ENCODE measurements at places on chromosomes 6 and 20.

DNA sequence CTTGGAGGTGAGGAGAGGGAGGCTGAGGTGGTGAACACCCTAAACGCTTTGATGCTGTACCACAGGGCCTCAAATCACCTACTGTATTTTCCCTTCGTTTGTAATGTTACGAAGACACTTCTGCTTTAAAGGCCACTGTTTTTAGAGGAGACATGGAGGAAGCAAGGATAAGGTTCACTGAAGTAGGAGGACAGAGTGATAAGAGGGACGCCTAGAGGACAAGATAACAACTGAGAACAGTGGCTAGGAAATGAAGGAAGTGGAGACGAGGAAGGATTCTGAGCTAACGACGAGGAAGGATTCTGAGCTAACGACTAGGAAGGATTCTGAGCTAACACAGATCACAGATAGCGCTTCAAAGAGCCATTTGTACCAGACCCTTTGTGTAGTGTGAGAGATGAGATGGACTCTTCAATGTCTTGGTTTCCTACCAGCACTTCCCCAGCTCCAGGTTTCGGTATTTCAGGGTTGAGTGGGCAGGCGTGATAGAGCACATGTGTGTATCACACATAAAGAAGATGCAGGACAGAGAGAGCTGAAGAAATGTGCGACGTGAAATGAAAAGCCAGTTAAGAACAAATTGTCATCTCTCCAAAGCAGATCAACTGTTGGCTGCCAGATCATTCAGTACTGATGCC, 7.5 kb downstream of the SF3B5 start:
- DNase-seq, result no peak

DNA sequence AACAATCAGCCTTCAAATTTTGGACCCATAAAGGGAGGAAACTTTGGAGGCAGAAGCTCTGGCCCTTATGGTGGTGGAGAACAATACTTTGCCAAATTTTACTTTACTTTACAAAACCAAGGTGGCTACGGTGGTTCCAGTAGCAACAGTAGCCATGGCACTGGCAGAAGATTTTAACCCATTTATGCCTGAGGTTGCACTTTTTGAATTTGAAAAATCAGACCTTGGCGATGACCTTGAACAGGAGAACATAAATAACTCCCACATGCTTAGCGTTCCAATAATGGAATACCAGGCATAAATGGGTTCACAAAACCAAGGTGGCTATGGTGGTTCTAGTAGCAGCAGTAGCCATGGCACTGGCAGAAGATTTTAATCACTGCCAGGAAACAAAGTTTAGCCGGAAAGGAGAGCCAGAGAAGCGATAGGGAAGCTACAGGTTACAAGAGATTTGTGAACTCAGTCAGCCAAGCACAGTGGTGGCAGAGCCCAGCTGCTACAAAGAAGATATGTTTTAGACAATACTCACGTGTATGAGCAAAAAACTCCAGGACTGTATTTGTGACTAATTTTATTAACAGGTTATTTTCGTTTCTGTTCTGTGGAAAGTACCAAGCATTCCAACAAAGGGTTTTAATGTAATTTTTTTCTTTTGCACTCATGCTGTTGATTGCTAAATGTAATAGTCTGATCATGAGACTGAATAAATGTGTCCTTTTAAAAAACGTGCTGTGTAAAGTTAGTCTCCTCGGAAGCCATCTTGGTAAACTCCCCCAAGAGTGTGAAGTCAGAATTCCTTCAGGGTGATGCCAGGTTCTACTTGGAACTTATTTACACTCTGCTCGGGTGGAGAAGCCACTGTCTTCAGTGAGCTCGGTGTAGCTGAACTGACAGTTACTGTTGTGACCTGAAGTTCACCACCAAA, 6.7 kb downstream of the SFT2D1 start:
- no peak for DNase-seq

GRCh38 chr6:107642861-107643328, 153.0 kb downstream of the SOBP start:
- DNase-seq, result no peak

DNA sequence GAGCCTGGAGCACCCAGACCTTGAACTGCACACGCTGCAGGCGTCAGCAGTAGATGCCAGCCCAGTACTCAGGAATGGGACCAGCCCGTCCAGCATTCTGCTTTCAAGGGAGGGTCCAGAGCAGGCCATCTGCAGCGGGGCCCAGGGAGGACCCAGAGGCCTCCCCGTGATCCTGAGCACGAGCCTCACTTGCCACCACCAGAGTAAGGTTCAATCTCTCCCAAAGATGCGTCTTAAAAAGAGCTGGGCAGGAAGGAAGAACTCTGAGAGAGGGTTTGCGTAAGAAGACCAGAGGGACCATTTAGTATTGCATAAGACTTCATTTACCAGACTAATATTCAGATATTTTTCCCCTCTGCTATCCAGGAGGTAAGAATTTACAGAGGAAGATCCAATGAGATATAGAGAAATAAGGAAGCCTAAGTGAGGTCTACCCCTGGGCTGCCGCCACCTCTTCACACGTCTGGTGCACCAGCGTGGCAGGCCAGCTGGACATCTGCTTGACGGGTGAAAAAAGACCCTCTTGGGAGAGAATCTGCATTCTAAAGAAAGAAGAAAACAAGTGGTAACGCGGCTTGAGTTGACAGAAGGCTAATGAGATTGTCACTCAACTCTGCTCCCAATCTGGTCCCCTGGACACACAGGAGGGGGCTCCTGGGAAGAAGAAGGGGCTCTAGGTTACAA, 107.3 kb downstream of the PRND start:
- DNase-seq, result no peak

DNA sequence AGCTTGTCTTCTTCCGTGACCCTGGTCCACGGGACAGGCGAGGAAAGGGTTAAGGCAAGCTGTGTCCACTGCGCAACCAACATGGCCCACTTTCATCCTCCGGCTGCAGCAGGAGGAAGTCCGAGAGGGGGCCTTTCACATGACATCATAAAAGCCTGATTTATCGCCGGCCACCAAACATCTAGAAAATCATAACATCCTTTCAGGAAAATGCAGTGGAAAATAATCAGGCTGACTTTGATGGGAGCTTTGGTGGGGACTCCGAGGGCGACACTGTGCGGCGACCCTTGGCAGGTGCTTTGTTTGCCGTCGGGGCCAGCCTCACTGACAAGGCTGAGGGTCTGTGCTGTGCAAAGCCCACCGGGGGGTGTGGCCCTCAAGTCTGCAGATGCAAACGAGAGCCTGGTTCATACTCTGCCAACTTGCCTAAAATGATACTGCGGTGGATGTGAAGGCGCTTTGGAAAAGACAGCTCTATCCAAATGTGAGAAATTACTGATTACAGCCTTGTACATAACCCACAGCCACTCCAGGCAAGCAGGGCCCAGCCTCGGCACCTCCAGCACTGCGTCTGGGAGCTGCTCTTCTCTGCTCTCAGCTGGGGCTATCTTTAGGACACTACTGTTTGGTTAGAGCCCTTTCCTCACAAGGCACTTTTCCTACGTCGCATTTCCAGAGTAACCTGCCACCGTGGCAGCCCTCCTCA, 25.7 kb downstream of the FOXC1 start:
- no peak for DNase-seq

DNA sequence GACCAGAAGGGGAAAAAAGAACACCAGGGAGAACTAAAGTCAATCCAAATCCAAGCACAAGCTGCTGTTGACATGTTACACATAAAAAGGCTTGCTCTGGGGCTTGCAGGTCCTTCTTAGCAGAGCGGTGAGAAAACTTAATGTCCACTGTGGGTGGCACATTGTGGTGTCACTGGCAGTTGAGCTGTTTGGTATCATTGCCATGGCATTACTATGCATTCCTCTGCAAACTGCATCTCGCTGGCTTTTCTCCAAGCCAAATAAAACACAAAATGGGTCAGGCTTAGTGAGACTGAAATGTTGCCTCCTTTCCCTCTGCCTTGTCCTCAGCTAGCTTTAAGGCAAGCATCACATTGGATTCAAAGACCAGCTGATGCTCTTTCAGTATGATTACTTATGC, 40.9 kb downstream of the LY86 start:
- no peak for DNase-seq

DNA sequence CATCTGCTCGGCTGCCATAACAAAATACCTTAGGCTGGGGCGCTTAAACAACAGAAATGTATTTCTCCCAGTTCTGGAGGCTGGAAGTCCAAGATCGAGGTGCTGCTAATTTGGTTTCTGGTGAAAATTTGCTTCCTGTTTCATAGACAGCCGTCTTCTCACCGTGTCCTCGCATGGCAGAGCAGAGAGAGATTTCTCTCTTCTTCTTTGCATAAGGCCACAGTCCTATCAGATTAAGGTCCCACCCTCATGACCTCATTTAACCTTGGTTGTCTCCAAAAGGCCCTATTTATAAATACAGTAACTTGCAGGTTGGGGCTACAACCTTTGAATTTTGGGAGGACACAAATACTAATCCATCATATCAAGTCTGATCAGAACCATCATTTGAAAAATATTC, 544.3 kb downstream of the KIF16B start:
- no peak for DNase-seq

GRCh38 chr6:6314596-6314995, 5.9 kb downstream of the F13A1 start:
- DNase-seq, result no peak

DNA sequence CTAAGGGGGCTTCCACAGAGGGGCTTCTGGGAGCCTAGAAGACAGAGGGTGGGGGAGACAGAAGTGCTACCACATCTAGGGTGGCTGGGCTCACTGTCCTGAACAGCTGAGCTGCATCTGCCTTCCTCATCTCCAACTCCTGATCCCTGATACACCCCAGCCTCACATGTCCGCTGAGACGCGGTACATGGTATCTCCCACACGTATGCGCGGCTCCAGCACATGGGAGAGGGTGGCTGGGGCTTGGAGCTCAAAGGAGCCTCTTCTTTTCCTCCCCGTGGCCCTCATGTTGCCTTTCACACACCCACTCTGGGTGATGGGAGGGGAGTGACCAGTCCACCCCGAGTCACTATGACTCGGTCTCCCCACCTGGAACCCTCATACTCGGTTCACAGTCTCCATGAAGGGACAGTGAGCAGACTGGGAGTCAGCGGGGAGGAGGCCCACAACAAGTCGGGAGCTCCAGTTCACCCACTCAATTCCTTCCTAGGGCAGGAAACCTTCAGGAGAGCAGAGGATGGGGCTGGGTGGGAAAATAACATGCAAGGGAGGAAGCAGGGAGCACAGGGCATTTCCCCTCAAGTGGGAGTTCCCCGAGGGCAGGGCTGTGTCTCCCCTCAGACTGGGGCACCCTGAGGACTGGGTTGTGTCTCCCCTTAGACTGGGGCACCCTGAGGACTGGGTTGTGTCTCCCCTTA, 61.7 kb downstream of the MRPL14 start:
- DNase-seq, result no peak

DNA sequence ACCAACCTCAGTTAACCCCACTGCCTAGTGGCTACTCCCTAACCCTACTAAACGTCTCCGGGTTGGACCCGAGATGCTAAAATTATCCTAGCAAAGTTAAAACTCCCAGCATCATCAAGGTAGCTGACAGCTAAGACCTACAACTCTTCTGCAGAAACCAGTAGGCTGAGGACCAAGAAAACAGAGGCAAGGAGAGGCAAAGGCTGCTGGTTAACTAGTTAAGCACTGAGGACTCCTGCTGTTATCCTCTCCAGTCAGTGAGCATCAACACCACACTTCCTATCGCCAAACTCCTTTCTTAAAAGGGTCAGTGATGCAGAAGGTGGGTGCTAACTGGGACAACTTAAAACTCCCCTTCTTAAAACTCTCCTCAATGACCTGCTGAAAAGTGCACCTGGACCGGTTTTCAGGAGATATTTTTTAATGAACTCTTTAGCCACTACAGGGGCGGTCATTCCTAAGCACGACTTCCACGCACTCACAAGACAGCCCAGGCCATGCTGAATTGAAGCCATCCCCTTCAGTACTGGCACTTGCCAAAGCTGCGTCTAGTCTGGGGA, 1.7 kb downstream of the TRERF1 start:
- no peak for DNase-seq

GRCh38 chr20:49672096-49672664, 41.5 kb downstream of the B4GALT5 start:
- DNase-seq, result no peak

GRCh38 chr6:122143813-122144601, 255.4 kb upstream of the HSF2 start:
- no peak for DNase-seq

Data from kidney glomerular epithelial cell (primary cell).